ENCODE measurements at places on chromosomes 4 and X.

DNA sequence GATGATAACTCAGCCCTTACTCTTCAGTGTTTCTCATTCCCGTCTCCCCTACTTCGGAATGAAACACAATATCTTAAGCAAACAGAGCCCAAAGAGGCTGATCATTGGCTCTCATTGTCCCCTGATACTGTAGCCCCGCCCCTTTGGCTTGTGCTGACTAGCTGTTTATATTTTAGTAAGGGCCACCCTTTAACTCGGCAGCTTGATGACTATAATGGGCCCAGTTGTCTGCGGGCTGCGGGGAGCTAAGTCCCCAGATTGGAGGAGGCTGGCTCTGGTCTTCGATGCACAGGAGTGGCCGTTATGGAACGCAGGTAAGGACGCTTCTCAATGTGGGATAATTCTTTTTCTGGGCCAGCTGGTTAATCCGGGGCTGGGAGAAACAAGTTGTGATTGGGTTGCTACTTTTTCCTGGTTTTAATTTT is at the start of gene TRIM2:
TRIM2 (plus strand) TSS at position 197 of the 425 bp plus-strand sequence; CDS start at position 285, 88 bp downstream.
- peak; percentile 36 for DNase-seq

DNA sequence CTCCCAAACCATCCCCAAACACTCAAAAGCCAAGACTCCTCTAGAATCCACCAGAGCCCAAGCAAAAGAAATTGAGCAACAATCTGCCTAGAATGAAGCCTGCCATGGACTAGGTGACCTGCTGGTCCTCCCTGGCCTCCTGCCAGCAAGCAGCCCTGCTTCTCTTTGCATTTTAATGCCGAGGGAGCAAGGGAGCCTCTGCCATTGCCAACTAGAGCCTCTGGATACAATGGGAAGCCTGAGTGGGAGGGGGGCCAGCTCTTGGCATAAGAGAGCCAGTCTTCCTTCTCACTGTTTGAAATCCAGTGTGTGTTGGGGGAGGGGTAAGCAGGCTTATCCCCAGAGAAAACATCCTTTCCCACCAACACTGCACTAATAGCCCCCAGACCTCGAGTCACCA is 1.5 kb upstream of the GDPD2 start:
- no peak for DNase-seq

- DNase-seq: no peak
Measured at GRCh38 chrX:150983521-150984168, 510 bp downstream of the HMGB3 start.

DNA sequence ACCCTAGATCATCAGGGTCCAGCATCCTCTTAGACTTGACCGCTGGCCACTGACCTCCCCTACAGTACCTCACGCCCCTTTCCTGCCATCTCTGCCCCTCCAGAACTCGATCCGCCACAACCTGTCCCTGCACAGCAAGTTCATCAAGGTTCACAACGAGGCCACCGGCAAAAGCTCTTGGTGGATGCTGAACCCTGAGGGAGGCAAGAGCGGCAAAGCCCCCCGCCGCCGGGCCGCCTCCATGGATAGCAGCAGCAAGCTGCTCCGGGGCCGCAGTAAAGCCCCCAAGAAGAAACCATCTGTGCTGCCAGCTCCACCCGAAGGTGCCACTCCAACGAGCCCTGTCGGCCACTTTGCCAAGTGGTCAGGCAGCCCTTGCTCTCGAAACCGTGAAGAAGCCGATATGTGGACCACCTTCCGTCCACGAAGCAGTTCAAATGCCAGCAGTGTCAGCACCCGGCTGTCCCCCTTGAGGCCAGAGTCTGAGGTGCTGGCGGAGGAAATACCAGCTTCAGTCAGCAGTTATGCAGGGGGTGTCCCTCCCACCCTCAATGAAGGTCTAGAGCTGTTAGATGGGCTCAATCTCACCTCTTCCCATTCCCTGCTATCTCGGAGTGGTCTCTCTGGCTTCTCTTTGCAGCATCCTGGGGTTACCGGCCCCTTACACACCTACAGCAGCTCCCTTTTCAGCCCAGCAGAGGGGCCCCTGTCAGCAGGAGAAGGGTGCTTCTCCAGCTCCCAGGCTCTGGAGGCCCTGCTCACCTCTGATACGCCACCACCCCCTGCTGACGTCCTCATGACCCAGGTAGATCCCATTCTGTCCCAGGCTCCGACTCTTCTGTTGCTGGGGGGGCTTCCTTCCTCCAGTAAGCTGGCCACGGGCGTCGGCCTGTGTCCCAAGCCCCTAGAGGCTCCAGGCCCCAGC is 5.2 kb downstream of the FOXO4 start:
- no peak for DNase-seq

DNA sequence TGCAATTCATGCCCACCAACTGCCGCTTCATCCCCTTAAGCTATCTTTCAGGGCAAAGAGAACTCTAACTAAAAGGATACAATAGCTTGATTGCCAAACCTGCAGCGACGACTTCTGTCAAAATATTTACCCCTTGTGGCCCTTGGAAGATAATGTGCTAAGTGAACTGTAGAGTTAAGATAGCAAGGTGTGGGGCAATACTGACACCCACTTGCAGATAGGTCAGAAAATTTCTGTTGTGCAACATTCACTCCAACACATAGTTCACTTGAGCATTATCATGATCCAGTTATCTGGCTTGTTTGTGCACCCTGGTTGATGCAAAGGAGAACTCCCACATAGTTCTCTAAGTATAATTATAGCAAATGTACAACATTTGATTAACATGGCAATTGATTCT is 55.6 kb downstream of the RHOXF2B start:
- no peak for DNase-seq

DNA sequence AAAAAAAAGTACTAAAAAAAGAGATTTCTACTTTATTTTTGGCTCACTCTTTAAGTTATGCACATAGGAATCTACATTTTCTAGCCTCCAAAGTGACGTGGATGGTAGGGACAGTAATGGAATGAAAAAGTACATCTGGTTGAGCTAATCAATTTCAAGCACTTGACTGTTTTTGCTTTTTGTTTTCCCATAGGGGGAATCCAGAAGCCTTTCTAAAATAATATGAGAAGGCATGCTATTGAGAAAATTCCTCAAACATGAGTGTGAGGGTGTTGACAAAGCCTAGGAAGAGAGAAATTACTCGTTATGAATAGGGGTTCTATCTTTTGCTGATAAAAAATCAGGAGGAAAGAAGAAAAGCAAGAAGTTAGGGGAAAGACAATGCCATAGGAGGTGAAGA is 242.5 kb upstream of the PUDP start:
- no peak for DNase-seq
